Hematopoietic multipotent progenitor cell treated with erythropoietin and hydrocortisone succinate and interleukin-3 and kit ligand, for 4 days (in vitro differentiated cells): ENCODE measurements at places on chromosomes 4 and X.

- DNase-seq, result no peak
Measured at GRCh38 chr4:94877973-94878372, 120.2 kb downstream of the BMPR1B start.

DNA sequence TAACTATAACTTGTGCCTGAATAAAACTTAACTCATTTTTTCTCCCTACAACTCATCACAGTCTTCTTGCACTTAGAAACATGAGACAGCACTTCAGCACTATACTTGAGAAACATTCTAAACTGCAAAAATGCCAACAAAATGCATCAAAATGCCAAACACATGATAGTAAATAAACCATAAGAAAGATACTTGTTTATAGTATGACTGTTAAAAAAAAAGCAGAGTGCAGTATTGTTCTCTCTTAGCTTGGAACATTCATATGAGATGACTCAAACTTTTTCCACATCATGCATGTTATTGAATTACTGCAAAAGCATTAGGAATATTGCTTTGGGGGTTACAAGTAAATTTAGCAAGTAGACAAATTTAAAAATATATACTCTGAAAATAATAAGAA lies 135.7 kb upstream of the ANXA10 start:
- no peak for DNase-seq

DNA sequence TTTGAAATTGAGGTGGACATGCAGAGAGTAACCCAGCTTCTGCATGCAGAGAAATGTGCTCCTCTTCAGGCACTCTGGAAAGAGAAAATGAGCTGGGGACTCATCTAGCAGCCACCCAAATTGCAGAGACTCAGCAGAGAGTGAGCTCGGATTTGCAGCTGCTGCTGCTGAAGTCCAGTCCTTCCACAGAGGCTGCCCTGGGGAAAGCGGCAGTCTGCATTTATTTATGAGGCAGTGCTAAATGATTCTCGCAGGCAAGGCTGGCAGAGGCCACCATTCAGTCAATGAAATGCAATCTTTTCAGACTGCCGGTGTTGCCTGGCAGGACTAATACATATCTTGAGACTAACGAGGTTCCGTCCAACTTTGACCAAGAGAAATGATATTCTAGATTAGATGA lies 404.8 kb downstream of the NLGN4X start:
- DNase-seq, result no peak

GRCh38 chr4:1310031-1310795 lies 20.5 kb downstream of the MAEA start:
- no peak for DNase-seq

GRCh38 chrX:50579955-50580354 lies 109.3 kb upstream of the DGKK start:
- peak; percentile 77 for DNase-seq

GRCh38 chrX:133921764-133922389 lies 63.5 kb downstream of the GPC3 start:
- DNase-seq, result peak; percentile 57

GRCh38 chr4:182343453-182343852 lies 100.3 kb downstream of the TENM3 start:
- no peak for DNase-seq

DNA sequence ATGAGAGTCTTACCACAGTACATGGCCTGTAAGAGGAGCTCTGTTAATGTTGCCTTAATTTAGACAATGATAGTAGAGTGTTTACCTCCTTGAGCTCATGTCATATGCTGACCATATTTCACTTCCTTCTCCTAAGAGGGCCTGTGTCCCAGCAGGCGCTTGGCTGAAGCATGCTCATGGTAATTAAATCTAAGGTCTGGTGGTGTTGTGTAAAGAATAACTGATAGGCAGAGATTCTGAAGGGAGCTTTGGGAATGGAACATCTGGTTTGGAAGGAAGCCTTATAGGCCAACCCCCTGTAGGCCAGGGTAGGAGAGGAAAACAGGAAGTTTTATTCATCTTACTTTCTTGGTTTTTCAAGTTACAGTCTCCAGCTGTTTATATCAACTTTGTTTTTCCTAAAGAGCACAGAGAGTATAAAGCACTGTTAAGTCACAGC lies 300.2 kb downstream of the USP46 start:
- DNase-seq, result no peak
